Myocyte (in vitro differentiated cells): ENCODE measurements at places on chromosomes 3 and 15.
A peak's percentile ranks its signal among the peaks of the same experiment; 100 is the strongest.

- no peak for DNase-seq
Measured at GRCh38 chr3:136889947-136890346, 27.9 kb downstream of the NCK1 start.

DNA sequence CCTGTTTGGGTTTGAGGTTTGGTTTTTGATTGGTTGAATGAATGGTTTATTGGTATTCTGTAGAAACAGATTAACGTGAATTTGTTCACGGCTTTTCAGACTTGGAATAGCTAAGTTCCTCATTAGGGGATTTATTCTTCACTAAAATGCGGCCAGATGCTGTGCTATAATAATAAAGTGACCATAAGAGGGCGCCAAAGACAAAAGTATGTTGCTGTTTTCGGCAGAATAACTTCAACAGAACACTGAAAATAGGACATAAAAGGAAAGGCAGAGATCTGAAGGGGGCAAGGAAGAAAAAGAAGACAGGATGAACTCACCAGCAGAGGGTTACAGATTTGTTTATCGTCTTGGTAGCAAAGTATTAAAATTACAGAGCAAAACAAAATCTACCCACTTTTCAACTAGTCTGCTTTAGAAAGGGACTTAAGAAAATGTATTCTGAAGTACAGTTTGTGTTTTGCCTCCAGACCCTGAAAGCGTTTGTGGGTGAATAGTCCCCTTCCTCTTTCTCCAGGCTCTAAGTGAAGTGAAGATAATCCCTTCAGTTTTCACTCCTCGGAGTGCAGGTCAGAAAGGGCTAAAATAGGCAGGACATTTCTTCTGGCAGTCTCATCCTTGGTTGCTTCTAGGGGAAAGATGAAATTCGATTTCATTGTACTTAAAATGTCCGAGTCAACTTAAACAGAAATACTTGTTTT lies 147.6 kb downstream of the IL20RB start:
- peak; percentile 78 for DNase-seq

- DNase-seq = no peak
Measured at GRCh38 chr3:123439806-123440580, 8.9 kb downstream of the ADCY5 start.

DNA sequence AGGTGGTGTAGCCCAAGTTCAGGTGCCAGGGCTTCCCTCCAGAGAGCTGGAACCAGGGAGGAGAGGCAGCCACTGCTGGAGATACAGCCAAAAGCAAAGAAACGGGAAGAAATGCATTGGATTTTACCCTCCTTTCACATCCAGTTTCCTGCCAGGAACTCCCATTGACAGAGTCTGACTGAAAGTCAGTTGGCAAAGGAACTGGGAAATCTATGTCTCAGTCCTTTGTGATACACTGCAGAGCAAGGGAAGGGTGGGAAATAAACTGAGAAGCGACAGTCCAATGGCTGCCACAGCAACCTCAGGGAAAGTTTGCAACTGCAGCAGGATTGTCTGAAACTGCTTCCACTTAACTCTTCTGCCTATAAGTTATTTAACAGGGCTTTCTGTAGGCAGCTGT lies 142.6 kb downstream of the SATB1 start:
- no peak for DNase-seq

- no peak for DNase-seq
Measured at GRCh38 chr3:39762537-39763070, 46.8 kb upstream of the MYRIP start.

GRCh38 chr15:56763141-56763895 lies 30.0 kb upstream of the ZNF280D start:
- DNase-seq = no peak

GRCh38 chr3:37501571-37502313 lies 327.4 kb upstream of the LRRFIP2 start:
- no peak for DNase-seq

- DNase-seq = no peak
Measured at GRCh38 chr3:152893647-152894046, 58.7 kb downstream of the P2RY1 start.

DNA sequence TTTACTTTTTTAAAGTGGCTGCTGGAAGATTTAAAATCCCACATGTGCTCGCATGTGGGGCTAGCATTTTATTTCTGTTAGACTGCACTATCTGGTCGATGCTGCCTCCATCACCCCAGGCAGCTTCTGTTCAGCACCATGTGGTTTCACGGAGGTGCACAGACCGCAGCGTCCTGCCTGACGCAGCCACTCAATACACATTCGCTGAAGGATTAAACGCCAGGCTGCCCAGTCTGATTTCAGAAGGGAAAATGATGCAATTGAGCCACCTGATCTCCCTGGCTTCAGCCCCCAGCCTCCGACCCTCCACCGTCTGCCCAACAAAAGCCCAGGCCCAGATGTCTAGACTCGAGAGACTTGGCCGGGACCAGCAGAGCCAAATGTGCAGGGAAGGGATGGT lies 84.5 kb downstream of the MEGF11 start:
- no peak for DNase-seq

- DNase-seq = peak; percentile 82
Measured at GRCh38 chr15:29805043-29805707, 17.1 kb downstream of the TJP1 start.

- DNase-seq = peak; percentile 96
Measured at GRCh38 chr3:21705769-21706168, 45.2 kb downstream of the ZNF385D start.

GRCh38 chr3:106768941-106769480 lies 608.2 kb upstream of the CCDC54 start:
- no peak for DNase-seq

DNA sequence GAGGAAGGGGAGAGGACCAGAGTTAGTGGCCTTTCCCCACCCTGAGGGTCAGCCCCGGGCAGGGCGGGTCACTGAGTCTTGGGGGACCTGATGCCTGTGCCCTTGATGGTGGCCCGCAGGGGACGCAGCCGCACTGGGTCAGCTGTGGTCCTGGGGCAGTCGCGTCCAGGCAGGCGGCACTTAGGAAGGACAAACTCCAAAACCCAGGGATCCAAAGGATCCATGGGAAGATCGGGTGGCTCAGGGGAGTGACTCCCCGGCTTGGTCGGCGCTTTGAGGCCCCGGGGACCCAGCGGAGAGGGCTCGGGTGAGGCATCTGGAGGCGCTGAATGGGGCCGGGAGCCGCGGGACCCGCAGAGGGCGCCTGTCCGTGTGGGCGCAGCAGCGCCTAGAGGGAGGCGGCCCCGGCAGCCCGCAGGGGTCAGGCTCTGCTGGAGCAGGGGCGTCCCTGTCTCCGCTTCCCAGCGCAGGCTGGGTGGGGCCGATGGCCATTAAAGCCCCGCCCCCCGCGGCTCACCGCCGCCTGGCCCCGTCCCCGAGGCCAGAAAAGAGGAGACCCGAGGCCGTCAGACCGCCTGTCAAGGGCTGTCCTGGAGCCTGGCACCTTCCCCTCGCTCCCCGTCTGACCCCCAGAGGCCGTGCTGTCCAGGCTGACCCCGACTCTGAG lies 17.5 kb downstream of the CIDEC start:
- peak; percentile 28 for DNase-seq

DNA sequence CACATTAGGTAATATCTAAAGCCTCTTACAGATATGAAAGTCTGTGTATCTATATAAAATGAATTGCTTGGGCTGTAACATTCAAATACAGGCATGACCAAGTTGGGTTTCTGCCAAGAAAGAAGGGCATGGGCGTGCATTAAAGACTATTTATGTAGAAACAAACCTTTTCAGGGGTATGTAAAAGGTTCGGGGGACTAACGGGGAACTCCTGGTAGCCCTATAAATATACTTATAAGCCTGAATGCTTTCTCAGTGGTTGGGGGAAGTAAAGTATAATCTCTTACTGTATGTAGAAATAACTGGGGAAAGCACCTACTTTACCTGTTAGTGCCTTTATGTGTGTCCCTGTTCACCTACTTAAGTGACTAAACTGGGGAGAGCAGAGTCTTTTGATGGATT lies 154.5 kb upstream of the TBL1XR1 start:
- DNase-seq = no peak

DNA sequence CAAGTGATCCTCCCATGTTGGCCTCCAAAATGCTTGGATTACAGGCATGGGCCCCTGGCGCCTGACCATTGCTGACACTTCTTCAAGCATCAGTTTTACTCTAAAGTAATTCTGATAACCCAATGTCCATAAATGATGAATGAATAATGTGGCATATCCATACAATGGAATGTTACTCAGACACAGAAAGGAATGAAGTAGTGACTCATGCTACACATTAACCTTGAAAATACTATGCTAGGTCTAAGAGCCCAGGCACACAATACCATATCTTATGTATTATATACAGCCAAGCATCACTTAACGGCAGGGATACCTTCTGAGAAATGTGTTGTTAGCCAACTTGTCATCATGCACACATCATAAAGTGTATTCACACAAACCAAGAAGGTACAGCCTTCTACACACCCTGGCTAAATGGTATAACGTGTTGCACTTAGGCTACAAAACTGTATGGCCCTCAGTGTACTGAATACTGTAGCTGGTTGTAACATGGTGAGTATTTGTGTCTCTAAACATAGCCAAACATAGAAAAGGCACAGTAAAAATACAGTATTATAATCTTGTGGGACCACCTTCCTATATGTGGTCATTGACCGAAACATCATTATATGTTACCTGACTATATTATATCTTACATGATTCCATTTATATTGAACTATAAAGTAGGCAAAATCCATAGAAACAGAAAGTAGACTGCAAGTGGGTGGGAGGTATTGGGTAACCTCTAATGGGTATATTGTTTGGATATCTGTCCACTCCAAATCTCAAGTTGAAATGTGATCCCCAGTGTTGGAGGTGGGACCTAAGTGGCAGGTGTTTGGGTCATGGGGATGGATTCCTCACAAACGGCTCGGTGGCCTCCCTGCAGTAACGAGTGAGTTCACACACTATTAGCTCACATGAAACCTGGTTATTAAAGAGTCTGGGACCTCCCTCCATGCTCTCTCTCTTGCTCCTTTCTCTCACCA lies 31.4 kb downstream of the MKRN2 start:
- peak; percentile 37 for DNase-seq

- no peak for DNase-seq
Measured at GRCh38 chr3:52532517-52532837, 1.2 kb downstream of the NT5DC2 start.

- no peak for DNase-seq
Measured at GRCh38 chr3:100144255-100144866, 30.1 kb upstream of the FILIP1L start.

GRCh38 chr15:70853318-70853972 lies 512 bp downstream of the LARP6 start:
- peak; percentile 36 for DNase-seq

DNA sequence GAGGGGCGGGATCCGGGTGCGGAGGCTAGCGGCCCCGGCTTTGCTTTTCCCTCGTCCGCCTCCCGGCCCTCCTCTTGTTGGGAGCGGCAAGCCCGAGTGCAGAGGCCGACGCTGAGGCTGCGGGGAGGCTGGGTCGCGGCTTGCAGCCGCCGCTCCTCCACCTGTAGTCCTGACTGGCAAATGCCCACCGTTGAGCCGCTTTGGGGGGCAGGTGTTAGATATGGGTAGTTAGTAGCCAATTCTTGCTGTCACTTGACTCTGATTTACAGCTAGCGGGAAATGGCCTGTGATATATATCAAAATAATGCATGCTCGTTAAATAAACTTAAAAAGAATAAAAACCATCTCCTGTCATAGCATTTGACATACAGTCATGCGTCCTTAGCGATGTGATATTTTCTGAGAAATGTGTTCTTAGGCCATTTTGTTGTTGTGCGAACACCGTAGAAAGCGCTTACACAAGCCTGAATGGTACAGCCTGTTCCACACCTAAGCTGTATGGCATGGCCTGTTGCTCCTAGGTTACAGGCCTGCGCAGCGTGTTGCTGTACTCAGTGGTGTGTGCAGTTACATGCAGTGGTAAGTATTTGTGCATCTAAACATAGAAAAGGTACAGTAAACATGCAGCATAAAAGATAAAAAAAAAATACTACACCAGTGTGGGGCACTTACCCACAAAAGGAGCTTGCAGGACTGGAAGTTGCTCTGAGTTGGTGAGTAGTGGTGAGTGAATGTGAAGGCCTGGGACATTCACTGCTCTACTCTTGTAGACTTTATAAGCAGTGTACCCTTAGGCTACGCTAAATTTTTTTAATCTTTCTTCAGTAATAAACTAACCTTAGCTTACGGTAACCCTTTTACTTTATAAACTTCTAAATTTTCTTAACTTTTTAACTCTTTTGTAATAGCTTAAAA lies 873 bp downstream of the CAPN7 start:
- DNase-seq = peak; percentile 21

GRCh38 chr3:71107926-71108325 lies 475.6 kb downstream of the FOXP1 start:
- no peak for DNase-seq

DNA sequence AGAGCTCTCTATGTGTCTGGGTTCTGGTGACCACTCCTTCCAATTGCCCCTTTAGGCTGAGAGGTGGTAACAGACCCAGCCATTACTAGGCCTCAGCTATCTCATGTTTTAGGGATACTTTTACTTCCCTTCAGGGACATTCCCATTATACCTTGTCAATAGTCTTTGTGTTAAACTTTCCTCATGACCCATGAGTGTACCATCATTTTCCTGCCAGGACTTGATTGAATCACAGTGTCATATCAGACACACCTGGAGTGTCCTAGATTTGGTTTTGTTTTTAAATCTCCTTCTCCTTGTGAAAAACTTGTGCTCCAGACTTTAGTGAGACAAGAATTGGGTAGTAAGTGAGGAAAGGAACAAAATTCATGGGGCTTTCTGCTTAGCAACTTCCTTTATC lies 136.6 kb downstream of the KCNAB1 start:
- DNase-seq = no peak
